Osteocyte (in vitro differentiated cells): ENCODE measurements at places on chromosomes 6 and 20. TPM values are rescaled to one million over a fixed set of nuclear protein-coding genes. Genes with fewer than 3 reads are reported as not detected.

DNA sequence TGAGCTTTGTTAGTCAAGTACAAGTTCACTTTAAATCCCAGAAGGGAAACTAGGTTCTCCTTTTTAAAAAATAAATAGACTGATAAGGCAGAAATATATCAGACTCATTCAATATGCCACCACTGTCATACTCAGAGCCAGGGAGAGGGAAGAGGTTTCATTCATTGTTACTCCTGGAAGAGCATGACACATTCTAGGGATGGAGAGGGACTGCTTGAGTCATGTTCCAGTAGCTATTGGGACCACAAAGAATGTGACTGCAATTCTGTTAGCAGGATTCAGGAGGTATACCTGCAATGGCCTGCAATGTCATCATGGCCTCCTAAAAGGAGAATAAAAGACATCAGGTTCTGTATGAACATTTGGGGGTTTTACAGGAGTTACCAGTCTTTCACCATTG is 167.6 kb downstream of the TFAP2B start:
- no peak overlapping the region for H3K4me3 ChIP-seq
- no peaks in the 10 kb centered on the region for H3K27me3 ChIP-seq
- H3K27ac ChIP-seq = no peak overlapping the region
- DNase-seq = no peak

GRCh38 chr20:8299921-8300320 is 167.9 kb downstream of the PLCB1 start:
- H3K4me3 ChIP-seq = no peak overlapping the region
- no peaks in the 10 kb centered on the region for H3K4me1 ChIP-seq
- no peak overlapping the region for H3K27ac ChIP-seq
- no peak for DNase-seq
- H3K36me3 ChIP-seq = no peaks in the 10 kb centered on the region
- no peaks in the 10 kb centered on the region for H3K27me3 ChIP-seq

GRCh38 chr6:15400572-15401004 is 154.7 kb downstream of the JARID2 start:
- DNase-seq = peak; percentile 80
- H3K4me1 ChIP-seq = peaks cover 33% of the 10 kb centered on the region
- H3K36me3 ChIP-seq = no peaks in the 10 kb centered on the region
- H3K4me3 ChIP-seq = peak overlapping the region; percentile 71

DNA sequence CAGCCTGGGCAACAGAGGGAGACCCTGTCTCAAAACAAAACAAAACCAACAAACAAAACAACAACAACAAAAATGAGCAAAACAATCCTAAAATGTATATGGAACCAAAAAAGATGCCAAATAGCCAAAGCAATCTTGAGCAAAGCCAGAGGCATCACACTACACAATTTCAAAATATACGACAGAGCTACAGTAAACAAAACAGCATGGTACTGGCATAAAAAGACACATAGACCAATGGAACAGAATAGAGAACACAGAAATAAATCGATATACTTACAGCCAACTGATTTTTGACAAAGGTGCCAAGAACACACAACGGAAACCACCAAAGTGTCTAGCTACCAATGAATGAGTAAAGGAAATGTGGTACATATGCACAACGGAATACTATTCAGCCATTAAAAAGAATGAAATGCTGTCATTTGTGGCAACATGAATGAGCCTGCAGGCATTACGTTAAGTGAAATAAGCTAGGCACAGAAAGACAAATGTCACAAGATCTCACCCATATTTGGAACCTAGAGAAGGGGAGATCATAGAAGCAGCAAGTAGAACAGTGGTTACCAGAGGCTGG is 16.4 kb downstream of the PXDC1 start:
- H3K27ac ChIP-seq = no peak overlapping the region
- H3K4me3 ChIP-seq = no peak overlapping the region
- H3K27me3 ChIP-seq = no peaks in the 10 kb centered on the region
- peaks cover 64% of the 10 kb centered on the region for H3K36me3 ChIP-seq
- peaks cover 65% of the 10 kb centered on the region for H3K4me1 ChIP-seq
- DNase-seq = no peak

RCAN2 gene
- 27.9 and 31.3 TPM in 2 replicates for total RNA-seq

GRCh38 chr6:112007805-112008204 is 46.1 kb upstream of the CCN6 start:
- H3K27me3 ChIP-seq = no peaks in the 10 kb centered on the region
- no peaks in the 10 kb centered on the region for H3K36me3 ChIP-seq
- H3K27ac ChIP-seq = no peak overlapping the region
- no peak for DNase-seq
- H3K4me3 ChIP-seq = no peak overlapping the region

DNA sequence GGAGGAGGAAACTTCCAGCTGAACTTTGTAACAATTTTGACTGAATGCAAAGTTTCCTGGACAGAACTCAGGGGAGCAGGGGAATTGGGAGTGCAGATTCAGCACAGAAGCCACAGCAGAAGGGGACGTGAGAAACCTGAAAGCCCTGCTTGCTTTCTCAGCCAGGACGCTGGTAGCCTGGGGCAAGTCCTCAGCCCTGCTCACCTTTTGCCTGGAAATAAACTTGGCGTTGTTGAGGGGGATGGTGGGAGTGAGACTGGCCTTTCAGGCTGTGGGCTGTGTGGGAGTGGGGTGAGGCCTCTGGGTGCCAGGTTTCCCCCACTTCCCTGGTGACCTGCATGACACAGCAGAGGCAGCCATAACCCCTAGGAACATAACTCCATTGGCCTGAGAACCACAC is 238.1 kb upstream of the HS3ST5 start:
- DNase-seq = no peak
- H3K4me1 ChIP-seq = no peaks in the 10 kb centered on the region
- no peak overlapping the region for H3K27ac ChIP-seq
- no peak overlapping the region for H3K4me3 ChIP-seq

GRCh38 chr20:63294536-63294900 is 1.5 kb downstream of the COL20A1 start:
- no peaks in the 10 kb centered on the region for H3K36me3 ChIP-seq
- H3K4me3 ChIP-seq = no peak overlapping the region
- no peak for DNase-seq
- no peaks in the 10 kb centered on the region for H3K4me1 ChIP-seq

CDSN gene
- not detected in 2 replicates for total RNA-seq

- H3K4me1 ChIP-seq = peaks cover 6% of the 10 kb centered on the region
- peaks cover 3% of the 10 kb centered on the region for H3K27me3 ChIP-seq
- no peak overlapping the region for H3K27ac ChIP-seq
- no peaks in the 10 kb centered on the region for H3K36me3 ChIP-seq
- H3K4me3 ChIP-seq = no peak overlapping the region
- DNase-seq = no peak
Measured at GRCh38 chr6:163797296-163797845, 382.9 kb downstream of the QKI start.

DNA sequence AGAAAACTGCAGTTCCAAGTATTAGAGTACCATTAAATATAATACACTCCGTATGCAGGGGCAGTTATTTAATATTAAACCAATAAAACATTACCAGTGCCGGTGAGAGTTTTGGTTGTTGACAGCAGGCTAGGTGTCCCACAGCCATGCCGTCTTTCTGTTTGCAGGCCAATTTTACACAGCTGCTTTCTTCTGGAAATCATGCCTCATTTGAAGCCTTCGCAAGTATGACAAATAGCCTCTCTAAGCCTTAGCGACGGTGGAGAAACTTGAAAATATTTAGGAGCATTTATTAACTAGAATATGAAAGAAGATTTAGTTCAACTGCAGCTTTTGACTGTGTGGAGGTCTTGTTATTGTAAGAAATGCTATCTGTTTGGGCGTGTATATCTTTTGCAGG is 226.0 kb downstream of the BMP2 start:
- no peak for DNase-seq
- no peak overlapping the region for H3K27ac ChIP-seq
- no peak overlapping the region for H3K4me3 ChIP-seq
- H3K4me1 ChIP-seq = no peaks in the 10 kb centered on the region

DNA sequence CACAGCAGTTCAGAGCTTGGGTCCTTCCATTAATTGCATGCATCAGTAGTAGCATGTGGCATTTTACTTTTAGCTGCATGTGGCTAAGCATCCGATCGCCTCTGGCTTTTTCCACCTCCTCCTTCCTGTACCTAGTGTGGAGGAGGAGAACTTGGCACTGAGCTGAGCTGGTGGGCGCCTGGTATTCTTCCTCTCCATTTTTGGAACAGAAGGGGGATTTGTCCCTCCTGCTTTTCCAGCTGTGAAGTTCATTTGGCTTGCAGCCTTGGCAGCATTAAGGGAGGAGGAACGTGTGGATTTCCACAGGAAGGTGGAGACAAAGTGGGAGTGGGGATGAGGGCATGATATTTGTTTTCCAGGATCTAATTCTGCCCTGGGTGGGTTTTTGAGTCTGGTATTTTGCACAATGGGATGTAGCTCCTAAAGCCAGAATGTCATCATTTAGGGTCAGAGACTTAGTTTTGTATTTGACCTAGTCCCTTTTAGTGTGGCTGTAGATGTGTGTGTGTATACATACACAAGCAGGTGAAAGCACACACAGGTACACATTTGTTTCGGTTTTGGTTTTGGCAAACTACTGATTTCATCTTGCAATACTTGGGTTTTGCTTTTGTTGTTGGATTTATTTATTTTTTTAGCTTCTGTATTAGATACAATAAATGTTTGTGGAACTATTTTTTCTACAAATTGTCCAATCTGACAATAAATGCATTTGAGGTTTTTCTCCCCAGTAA is 90.0 kb downstream of the SASH1 start:
- H3K4me3 ChIP-seq = no peak overlapping the region
- H3K36me3 ChIP-seq = peaks cover 6% of the 10 kb centered on the region
- H3K27ac ChIP-seq = peak overlapping the region; percentile 77

GRCh38 chr6:32950010-32950409 is 2.9 kb downstream of the HLA-DMA start:
- no peak for DNase-seq
- no peak overlapping the region for H3K27ac ChIP-seq
- H3K36me3 ChIP-seq = no peaks in the 10 kb centered on the region
- peaks cover 27% of the 10 kb centered on the region for H3K27me3 ChIP-seq
- no peak overlapping the region for H3K4me3 ChIP-seq

DNA sequence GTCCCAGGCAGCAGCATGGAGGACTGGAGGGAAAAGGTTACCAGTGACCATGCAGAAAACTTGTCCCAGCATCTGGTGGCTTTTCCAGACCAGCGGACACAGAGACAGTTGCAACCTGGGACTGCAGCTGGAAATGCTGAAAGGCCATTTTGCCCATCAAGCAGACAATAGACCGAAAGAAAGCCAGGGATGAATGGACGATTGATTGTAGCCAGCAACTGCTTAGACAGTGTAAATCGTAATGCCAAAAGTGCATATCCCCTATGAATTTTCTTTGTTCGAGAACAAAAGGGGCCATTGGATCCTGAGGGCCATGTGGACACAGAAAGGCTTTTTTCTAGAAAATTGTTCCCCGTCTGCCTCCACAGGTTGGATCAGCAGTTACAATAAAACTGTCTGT is 115.7 kb downstream of the MBOAT1 start:
- H3K4me3 ChIP-seq = no peak overlapping the region
- no peaks in the 10 kb centered on the region for H3K36me3 ChIP-seq
- DNase-seq = no peak
- H3K27ac ChIP-seq = no peak overlapping the region
- H3K27me3 ChIP-seq = no peaks in the 10 kb centered on the region

DNA sequence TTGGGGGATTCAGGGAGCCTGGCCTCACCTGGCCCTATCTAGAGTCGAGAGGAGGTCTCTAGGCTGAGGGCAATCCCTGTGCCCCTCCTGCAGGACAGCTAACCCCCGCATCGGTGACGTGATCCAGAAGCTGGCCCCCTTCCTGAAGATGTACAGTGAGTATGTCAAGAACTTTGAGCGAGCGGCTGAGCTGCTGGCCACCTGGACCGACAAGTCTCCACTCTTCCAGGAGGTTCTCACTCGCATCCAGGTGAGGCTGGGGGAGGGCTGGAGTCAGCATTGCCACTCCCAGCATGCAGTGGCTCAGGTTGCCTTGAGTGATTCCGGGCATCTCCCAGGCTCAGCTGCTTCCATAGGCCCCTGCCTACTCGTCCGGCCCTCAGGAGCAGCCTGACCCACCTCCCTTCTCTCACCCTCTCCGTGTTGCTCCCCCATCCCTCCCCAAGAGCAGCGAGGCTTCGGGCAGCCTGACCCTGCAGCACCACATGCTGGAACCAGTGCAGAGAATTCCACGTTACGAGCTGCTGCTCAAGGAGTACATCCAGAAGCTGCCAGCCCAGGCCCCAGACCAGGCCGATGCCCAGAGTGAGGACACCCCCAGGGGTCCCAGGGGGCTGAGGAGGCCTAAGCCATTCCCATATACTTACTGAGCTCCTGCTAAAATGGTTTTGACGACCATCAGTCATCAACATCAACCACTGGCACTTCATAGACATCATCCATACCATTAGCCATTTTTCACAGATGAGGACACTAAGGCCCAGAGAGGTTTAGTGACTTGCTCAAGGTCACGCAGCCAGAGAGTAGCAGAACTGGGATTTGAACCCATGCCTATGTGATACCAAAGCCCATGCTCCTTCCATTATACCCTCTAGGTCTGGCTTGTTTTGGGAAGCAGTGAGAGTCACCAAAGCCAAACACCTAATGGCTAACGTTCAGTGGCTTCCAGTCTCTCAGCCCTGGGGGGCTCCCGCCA is 8.3 kb downstream of the FGD2 start:
- H3K4me3 ChIP-seq = no peak overlapping the region
- no peaks in the 10 kb centered on the region for H3K27me3 ChIP-seq
- H3K27ac ChIP-seq = no peak overlapping the region
- no peaks in the 10 kb centered on the region for H3K36me3 ChIP-seq

TDP2 gene
- 31.5 and 31.8 TPM in 2 replicates for total RNA-seq

- peaks cover 9% of the 10 kb centered on the region for H3K27me3 ChIP-seq
- H3K4me1 ChIP-seq = no peaks in the 10 kb centered on the region
- no peak overlapping the region for H3K27ac ChIP-seq
- DNase-seq = no peak
Measured at GRCh38 chr6:8229915-8230756, 127.8 kb upstream of the EEF1E1 start.

ZSCAN23 gene
- 5.4 and 6.0 TPM in 2 replicates for total RNA-seq

THEMIS gene
- total RNA-seq = not detected in 2 replicates

DNA sequence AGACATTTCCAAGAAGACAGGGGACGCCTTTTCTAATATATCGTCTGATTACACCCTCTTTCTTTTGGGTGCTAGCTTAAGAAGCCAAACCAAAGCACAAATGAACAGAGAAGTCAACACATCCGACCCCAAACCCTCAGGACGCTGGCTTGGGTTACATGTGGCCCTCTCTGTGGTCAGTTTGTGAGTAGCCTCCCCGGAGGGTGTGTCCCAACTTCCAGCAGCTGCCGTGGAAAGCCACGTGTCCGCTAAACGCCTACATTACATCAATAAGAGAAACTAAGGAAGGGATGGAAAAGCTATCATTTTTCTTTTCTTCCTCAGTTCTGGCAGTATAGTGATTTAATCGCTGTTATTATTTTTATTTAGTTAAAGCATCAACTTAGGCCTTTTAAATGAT is 487 bp upstream of the BMP6 start:
- peaks cover 70% of the 10 kb centered on the region for H3K27me3 ChIP-seq
- H3K4me1 ChIP-seq = peaks cover 21% of the 10 kb centered on the region
- no peak overlapping the region for H3K27ac ChIP-seq
- no peak for DNase-seq

- DNase-seq = no peak
- H3K4me1 ChIP-seq = no peaks in the 10 kb centered on the region
- H3K27ac ChIP-seq = no peak overlapping the region
- H3K4me3 ChIP-seq = no peak overlapping the region
Measured at GRCh38 chr20:46209930-46210671, 92.0 kb downstream of the CD40 start.
